H9 (cell line): ENCODE measurements at places on chromosomes 1 and 21. TPM values are rescaled to one million over a fixed set of nuclear protein-coding genes. Genes with fewer than 3 reads are reported as not detected.
A peak's percentile ranks its signal among the peaks of the same experiment; 100 is the strongest.

TRIM58 gene
- 1.7 and 2.0 TPM in 2 replicates for total RNA-seq

- DNase-seq = peak; percentile 5
These were observed 152.8 kb downstream of the GRIK3 start for GRCh38 chr1:36881541-36881940.

SHCBP1L gene
- not detected in 2 replicates for total RNA-seq

CEP170 gene
- total RNA-seq = 97.7 and 99.2 TPM in 2 replicates

DNA sequence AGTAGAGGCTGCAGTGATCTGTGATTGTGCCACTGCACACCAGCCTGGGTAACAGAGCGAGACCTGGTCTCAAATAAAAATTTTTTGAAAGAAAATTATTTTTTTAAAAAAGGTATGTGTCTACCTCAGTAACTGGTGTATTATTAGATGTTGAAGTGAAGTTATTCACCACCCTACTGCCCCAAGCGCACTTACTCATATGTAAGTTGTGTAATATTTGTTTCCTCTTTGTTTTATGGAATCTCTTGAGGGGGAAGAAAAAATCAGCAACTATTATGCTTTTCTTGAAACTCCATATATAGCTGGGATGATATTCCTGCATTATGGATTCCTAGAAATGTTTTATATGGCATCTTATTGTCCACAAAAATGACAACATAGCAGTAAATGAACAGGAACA lies 21.3 kb downstream of the RBM15 start:
- no peak for DNase-seq

PLA2G2D gene
- not detected in 2 replicates for total RNA-seq

GRCh38 chr1:30054126-30054525 lies 669.3 kb downstream of the MATN1 start:
- DNase-seq = no peak

CFAP57 gene
- total RNA-seq = 0.11 and 0.33 TPM in 2 replicates

DNA sequence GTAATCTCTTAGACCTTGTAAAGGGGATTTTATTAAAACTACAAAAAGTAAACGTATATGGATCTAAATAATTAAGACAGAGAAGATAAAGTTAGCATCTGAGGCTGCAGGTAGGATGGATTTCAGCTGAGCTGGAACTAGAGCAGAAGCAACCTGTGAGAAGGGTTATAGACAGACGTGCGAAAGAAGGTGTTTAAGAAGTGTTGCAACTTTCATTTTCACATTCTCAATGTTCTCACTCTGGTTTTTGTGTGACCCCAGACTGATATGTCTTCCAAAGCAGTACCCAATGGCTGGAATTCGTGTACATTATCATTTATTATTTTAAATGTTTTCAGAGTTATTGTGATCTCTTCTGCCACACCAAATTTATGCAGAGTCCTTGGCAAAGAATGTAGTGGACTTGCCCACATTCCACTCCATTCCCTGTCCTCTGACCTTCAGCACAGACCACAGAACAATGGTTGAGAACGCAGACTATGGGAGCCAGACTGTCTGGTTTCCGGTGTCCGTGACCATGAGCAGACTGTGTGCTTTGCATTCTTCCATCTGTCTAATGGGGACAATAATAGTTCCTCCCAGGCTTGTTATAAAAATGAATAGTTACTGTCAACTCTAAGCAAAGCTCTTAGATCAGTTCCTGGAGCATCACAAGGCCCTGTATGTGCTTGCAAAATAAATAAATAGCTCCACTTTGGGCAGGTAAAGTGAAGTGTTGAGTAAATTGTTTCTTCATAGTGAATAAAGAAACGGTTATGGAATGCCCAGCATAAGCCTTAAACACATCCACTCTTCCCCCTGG lies 140.6 kb upstream of the SAMSN1 start:
- DNase-seq = no peak

- no peak for DNase-seq
These were observed 38.8 kb downstream of the CDCP2 start for GRCh38 chr1:54114001-54114400.

- DNase-seq = no peak
These were observed 89.4 kb downstream of the PAPPA2 start for GRCh38 chr1:176552217-176552991.

DNA sequence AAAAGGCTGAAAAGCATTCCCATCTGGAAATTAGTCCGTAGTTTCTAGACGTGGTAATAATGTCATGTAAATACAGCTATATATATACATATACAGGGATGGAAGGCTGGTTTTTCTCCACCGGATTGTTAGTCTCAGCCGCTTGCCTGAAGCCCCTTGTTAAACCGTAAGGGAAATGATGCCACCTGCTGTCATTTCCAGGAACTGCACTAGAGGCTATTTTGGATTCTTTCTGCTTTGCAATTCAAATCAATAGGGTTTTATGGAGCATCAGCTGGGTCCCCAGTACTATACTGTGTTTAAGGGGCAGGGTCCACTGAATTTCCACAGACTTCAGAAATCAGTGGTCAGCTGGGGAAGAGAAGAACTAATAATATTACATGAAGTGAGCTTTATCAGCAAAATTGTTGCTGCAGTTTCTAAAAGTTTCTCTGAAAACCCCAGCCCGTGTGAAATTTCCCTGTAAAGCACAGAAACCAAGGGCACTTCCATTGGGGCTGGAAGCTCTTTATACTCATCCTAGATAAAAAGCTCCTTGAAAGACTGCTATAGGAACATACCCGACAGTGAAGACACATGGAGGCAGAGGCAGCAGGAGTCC lies 33.8 kb upstream of the MPZL1 start:
- DNase-seq = peak; percentile 79

- DNase-seq = no peak
These were observed 77.3 kb downstream of the ARHGEF10L start for GRCh38 chr1:17616731-17617279.

GRCh38 chr1:82978461-82979324 lies 1020.2 kb downstream of the TTLL7 start:
- peak; percentile 43 for DNase-seq

DNA sequence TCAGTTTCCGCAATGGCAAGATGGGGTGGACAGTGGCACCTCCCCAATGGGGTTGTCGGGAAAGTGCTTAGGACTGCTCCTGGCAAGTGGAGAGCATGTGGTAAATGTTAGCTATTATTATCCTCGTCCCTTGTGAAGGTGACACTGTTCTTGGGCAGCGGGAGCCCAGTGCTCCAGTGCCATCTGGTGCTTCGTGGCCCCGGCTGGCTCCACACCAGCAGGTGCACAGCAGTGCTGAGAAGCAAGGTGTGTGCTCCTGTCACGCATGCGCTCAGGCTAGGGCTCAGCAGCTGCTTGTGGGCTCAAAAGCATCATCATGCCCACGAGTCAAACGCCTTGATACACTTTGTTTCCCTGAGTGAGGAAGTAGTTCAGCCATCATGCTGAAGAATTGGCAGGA lies 24.9 kb upstream of the KCNC4 start:
- no peak for DNase-seq

DNASE2B gene
- not detected in 2 replicates for total RNA-seq

CD34 gene
- 0.02 and 0.35 TPM in 2 replicates for total RNA-seq

DNA sequence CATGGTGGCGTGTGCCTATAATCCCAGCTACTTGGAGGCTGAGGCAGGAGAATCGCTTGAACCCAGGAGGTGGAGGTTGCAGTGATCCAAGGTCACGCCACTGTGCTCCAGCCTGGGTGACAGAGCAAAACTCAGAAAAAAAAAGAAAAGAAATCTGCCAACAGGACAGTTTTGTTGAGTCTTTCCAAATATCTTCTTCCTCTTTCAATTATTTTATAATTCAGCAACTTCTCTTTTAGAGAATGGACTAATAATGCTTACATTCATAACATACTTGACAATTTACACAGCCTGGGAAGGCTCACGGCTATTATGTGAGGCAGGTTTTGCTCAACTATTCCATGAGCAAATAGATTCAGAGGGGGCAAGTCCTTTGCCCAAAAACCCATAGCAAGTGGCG lies 18.1 kb downstream of the CNR2 start:
- DNase-seq = no peak

DNA sequence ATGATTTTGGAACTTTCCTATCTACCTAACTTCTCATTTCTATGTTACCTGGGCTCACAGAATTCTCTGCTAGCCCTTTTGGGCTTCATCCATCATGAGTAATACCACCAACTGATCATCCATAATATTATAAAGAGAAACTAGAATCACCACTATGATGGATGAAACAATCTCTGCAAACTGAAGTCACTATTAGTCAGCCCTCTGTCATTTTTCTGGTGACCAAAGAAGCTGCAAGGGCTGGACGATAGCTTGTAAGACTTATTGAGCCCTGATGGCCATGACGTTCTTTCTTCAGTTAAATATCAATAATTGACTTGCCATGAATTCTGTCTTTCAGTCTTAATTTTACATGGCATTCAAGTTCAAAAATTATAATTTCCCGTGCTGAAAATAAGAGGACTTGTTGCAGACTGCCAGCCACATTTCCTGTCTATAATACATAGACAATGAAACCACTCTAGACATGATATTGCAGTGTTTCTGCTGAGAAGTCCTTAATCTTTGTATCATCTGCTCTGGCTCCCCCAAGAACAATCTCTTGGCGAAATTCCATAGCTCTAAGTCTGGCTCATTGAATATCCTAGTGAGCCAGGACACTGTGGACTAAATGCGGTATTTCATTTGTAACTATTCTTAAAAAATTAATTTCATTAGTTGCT lies 655.0 kb upstream of the CAMK1G start:
- no peak for DNase-seq

- no peak for DNase-seq
These were observed 292.9 kb downstream of the LTN1 start for GRCh38 chr21:28699596-28700259.

DNA sequence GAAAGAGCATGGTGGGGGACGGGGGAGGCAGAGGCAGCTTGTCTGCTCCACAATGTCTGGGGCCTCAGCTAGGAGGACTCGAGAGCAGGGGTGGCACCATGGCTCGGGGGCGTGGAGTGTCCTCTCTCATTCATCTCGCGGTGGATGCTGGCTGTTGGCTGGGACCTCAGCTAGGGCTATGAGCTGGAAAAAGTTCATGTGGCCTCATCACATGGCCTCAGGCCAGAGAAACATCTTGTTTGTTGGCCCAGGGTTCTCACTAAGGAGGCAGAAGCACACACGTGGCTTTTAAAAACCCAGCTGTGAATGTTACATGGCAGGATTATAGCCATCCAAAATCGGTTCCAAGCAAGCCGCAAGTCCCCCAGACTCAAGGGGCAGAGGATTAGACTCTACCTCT lies 6.2 kb upstream of the CENPS start:
- DNase-seq = no peak

DNA sequence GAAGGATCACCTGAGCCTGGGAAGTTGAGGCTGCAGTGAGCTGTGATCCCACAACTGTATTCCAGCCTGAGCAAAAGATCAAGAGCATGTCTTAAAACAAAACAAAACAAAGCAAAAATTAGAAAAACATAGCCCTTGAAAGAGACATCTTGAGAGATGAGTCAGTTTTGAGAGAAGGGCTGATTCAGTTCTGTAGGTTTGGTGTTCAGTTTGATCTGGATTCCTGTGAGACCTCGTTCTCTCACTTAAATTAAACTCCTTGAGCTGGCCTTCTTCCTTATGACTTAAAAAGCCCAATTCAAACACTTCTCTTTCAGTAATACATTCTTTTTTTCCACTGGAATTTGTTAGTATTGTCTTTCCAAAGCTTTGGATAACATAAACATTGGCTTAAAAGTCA lies 164.2 kb downstream of the NRIP1 start:
- DNase-seq = no peak

ZNF691 gene
- total RNA-seq = 18.6 and 20.1 TPM in 2 replicates

DNA sequence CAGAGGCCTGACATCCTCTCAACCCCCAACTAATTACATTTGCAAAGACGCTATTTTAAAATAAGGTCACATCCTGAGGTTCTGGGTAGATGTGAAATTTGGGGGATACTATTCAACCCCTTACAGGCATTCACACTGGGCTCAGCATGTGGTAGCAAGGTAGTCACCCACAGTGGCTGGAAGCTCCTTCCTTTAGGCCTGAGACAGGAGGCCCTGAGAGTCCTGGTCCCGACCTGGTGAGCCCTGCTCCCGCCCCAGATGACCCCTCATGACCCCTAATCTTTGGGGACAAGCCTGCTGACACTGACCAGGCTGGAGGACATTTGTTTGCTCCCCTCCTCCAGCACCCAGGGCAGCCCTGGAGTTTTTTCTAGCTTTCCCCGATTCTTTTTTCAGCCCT lies 225.9 kb downstream of the DYRK1A start:
- DNase-seq = peak; percentile 62

DNA sequence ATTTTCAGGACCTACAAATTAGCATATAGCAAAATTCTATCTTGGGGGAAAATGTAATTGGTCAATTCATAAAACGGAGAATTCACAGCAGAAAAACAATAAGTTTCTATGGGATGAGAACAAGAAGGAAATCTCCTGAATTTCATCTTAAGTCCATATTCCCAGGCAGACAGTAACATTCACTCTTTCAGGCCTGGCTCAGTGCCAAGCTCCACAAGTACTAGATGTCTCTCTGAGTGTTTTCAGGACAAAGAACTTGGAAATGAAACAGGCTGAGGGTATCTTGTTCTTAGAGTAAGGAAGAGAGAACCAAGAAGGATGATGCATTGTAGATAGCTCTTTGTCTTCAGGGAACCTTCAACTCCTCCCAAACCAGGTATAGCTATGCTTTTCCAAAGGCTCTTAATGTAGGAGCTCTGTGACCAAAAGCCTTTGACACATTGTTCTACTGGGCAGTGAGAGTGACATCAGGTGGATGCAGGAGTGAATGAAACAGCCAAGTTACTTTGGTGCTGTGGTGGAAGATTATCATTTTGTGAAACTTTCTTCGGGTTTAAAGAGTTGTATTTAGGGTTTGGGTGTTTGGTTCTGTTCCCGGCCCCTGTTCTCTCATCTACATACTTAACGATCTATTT lies 298.3 kb downstream of the GPATCH2 start:
- DNase-seq = no peak

DNA sequence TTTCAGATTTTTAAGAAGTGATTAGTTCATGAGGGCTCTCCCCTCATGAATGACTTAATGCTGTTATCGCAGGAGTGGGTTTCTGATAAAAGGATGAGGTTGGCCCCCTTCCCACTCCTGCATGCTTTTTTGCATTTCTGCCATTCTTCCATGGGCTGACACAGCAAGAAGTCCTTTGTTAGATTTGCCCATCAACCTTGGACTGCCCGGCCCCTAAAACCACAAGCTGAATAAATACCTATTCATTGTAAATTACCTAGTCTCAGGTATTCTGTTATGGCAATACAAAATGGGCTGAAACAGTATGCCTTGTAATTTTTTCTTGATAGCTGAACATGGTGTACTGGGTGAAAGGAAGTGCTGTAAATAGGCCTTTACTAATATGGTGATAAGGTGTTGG lies 72.7 kb upstream of the DPH5 start:
- DNase-seq = no peak

GRCh38 chr1:207654320-207654719 lies 9.4 kb downstream of the CR1L start:
- no peak for DNase-seq

GRCh38 chr1:56331207-56331891 lies 248.0 kb downstream of the PLPP3 start:
- DNase-seq = no peak

MYOM3 gene
- 0.07 and 0.11 TPM in 2 replicates for total RNA-seq
